ENCODE measurements at places on chromosomes 6 and 20.

GRCh38 chr6:108502832-108503231 is 57.9 kb upstream of the FOXO3 start:
- no peak for DNase-seq

DNA sequence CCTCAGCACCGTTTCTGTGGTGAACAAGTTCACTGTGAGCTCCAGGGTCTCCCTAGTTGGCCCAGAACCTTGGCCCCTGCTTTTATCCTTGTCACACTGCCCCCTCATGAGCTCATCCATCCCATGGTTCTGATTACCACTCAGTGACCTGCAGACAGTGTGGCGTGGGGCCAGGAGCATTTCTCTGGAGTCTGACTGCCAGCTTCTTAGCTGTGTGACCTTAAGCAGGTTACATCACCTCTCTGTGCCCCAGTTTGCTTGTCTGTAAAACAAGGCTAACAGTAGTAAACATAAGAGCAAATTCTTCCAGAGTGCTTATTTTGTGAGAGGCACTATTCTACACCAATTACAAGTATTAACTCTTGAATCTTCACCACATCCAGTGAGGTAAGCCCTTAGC is 14.8 kb upstream of the MDGA1 start:
- DNase-seq = no peak

GRCh38 chr20:57851025-57851682 is 141.3 kb upstream of the PMEPA1 start:
- DNase-seq = no peak

GRCh38 chr6:54491431-54491830 is 183.2 kb downstream of the TINAG start:
- DNase-seq = no peak

- peak; percentile 37 for DNase-seq
Observed at GRCh38 chr6:99613705-99614429, 7.2 kb downstream of the PRDM13 start.

GRCh38 chr6:49555951-49556350 is 5.5 kb downstream of the C6orf141 start:
- no peak for DNase-seq

- DNase-seq = no peak
Observed at GRCh38 chr20:46507760-46508407, 5.5 kb downstream of the ZNF334 start.

DNA sequence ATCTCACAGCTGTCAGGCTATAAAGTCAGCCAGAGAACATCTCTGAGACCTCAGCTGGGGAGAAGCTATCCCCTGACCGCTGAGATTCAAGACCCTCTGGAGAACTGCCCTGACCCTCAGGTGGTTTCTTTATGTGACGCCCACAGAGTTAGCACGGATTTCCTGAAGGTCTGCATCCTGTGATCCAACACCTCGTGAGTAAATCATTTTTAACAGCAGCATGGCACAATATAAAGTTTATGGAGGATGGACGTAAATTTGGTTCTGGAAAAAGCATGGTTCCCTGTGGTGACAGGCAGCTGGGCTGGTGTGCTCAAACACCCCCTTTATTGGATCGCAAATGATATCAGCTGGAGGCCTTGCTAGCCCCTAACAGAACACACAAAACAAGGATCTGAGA is 25.3 kb upstream of the TRAF3IP2 start:
- no peak for DNase-seq

DNA sequence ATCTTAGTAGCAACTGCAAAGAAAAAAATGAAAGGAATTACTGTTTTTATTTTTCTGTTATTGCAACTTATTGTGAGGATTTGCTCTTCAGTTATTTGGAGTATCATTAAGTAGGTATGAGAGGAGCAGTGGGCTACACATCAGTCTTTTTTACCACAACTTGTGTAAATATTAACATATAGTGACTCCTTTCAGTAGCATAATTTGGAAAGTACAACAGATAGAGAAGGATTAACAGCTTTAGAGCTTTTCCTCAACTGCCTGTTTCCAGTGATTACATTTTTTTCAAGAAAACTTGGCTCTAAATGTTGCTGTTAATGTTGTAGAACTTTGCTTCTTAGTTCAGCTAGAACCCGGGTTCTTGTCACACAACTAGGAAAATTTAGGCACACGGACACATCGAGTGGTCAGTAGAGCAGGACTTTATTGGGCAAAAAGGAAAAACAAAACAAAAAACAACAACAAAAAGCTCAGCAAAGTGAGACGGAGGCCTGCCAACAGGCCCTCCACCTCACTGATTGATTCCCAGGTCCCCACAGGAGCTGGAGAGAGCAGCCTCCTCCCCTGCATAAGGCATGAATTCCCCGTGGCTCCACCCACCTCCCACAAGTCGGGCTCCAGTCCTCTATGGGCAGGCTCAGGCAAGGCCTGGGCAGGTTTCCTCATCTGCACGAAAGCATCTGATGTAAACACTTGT is 75.1 kb downstream of the ADGRG6 start:
- no peak for DNase-seq

DNA sequence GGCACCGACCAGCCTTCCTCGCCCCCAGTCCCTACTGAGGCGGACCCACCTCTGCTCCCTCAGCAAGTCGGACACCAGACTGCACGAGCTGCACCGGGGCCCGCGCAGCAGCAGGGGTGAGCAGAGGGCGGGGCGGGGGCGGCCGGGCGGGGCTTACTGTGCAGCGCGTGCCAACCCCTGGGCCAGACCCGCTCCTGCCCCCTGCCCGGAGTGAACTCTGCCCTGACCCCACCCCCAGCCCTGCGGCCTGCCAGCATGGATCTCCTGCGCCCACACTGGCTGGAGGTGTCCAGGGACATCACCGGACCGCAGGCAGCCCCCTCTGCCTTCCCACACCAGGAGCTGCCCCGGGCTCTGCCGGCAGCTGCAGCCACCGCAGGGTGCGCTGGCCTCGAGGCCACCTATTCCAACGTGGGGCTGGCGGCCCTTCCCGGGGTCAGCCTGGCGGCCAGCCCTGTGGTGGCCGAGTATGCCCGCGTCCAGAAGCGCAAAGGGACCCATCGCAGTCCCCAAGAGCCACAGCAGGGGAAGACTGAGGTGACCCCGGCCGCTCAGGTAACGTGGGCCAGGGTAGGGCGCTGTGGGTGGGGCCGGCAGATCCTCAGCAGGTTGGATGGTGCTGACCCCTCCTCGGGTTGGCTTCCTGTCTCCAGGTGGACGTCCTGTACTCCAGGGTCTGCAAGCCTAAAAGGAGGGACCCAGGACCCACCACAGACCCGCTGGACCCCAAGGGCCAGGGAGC is 1.5 kb upstream of the SLC2A4RG start:
- DNase-seq = peak; percentile 42

- DNase-seq = no peak
Observed at GRCh38 chr6:47655719-47656595, 42.4 kb upstream of the ADGRF4 start.

GRCh38 chr6:108380876-108381275 is 86.0 kb downstream of the AFG1L start:
- no peak for DNase-seq

DNA sequence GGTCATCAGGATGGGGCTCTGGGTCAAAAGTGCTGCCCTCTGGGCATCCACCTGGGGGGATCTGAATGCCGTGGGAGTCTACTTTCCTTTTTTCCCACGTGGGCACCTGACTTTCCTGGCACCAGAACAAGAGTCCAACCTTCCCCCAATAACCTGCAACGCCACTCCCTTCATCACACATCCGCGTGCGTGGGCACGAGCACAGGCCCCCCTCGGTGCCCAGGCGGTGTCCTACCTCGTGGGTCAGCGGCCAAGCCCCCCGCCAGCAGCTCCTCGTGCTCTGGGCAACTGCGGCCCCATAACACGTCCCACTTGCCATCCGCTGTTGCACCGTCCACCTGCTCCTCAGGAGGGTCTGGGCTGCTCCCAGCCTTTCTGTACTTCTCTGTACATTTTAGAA is 87.0 kb downstream of the YTHDF1 start:
- DNase-seq = no peak

- no peak for DNase-seq
Observed at GRCh38 chr6:37547564-37548061, 47.9 kb upstream of the CCDC167 start.

GRCh38 chr6:6564154-6564553 is 24.4 kb upstream of the LY86 start:
- no peak for DNase-seq

- no peak for DNase-seq
Observed at GRCh38 chr6:100665041-100665380, 200.3 kb upstream of the SIM1 start.

GRCh38 chr6:111553580-111553979 is 52.1 kb downstream of the TRAF3IP2 start:
- no peak for DNase-seq

- DNase-seq = no peak
Observed at GRCh38 chr6:150690681-150691080, 91.0 kb downstream of the PLEKHG1 start.

DNA sequence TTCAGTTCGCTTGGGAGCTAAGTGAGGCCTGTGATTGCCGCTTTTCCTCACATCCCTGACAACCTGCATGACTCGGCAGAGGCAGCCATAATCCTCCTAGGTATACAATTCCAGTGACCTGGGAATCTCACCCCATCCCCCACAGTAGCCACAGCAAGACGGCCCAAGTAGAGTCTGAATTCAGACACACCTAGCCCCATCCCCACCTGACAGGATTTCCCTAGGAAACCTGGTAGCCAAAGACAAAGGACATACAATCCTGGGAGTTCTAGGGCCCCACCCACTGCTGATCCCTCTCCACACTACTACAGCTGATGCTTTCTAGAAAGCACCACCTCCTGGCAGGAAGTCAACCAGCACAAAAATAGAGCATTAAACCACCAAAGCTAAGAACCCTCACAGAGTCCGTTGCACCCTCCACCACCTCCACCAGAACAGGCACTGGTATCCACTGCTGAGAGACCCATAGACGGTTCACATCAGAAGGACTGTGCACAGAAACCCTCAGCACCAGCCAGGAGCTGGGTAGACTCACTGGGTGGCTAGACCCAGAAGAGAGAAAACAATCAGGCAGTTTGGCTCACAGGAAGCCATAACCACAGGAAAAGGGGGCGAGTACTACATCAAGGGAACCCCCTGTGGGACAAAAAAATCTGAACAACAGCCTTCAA is 17.9 kb upstream of the RUNX2 start:
- peak; percentile 20 for DNase-seq

- no peak for DNase-seq
Observed at GRCh38 chr20:35978041-35978513, 9.7 kb downstream of the CNBD2 start.

DNA sequence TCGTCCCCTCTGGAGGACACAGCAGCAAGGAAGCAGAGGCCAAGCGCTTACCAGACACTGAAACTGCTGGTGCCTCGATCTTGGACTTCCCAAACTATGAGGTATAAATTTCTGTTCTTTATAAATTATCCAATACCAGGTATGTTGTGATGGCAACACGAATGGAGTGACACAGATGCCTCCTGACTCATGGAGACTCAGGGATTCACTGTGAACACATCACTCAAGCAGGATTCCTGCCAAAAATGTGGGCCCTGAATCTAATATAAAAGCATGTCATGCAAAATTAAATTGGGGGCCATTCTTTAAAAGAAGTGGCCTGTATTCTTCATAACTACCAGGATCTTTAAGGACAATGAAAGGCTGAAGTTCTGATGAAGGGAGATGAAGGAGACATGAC is 52.5 kb upstream of the SLC22A23 start:
- DNase-seq = no peak

DNA sequence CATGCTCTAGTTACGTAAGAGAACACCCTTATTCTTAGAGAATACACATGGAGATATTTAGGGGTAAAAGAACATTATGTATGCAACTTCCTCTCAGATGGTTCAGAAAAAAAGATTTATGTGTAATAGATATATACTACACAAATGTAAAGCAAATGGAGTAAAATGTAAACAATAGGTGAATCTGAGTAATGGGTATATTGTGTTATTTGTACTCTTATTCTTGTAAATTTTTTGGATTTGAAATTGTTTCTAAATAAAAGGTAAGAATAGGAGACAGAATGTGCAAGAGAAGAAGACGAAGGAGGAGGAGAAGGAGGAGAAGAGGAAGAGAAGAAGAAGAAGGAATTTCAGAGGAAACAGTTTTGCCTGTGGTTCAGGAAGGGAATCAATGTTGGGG is 22.5 kb upstream of the LCA5 start:
- DNase-seq = no peak

DNA sequence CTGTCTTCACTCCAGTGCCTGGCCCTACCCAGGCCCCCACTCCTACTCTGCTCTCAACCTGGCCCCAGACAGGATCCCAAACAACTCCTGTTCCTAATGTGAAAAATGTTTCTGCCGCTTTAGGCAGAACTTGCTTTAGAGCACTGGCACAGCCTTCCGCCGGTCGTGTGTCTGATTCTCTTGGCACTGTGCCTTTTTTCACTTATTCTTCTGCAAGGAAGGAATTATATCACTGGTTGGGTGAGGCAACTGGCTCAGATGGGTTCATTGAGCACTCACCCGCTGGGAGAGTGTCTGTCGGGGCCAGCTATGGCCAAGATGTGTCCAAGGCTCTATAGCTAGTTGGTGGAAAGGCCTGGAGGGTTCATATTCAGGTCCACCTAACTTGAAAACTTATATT is 33.6 kb upstream of the HLA-A start:
- no peak for DNase-seq
